ENCODE measurements at places on chromosomes 16 and 17. TPM values are rescaled to one million over a fixed set of nuclear protein-coding genes. Genes with fewer than 3 reads are reported as not detected.
A peak's percentile ranks its signal among the peaks of the same experiment; 100 is the strongest.

GRCh38 chr17:7328840-7329373 lies at the start of gene NEURL4:
NEURL4 (minus strand) TSS chr17:7329335; CDS start chr17:7329312, 23 bp downstream.
- no peak for DNase-seq

SSTR5 gene
- 0.57 TPM for total RNA-seq

DNA sequence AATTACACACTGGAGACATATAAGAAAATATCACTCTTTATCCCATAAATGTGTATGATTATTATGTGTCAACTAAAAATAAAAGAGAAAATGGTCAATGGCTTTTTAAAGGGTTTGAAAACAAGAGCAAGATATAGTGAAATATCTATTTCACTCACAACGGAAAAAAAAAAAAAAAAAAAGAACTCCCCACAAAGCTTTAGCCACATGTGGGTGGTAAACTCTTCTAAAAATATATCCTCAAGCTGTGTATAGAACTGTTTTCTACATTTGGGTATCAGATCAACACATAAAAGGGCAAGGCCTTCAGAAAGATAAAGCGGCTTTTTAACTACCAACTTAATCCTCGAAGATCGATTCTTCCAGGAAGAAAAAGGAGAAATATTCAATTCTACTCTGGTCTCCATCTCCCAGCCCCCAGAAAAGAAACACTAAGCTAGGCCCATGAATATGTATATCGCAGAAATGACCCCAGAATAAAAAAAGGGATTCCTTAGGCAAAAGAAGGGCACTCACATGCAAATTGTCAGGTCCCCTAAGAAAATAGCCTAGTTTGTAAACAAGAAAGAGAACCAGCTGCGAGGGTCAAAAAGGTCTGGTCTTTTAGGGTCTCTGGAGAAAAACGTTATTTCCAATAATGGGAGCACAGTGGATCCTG lies 4.4 kb downstream of the LITAF start:
- no peak for DNase-seq

DNA sequence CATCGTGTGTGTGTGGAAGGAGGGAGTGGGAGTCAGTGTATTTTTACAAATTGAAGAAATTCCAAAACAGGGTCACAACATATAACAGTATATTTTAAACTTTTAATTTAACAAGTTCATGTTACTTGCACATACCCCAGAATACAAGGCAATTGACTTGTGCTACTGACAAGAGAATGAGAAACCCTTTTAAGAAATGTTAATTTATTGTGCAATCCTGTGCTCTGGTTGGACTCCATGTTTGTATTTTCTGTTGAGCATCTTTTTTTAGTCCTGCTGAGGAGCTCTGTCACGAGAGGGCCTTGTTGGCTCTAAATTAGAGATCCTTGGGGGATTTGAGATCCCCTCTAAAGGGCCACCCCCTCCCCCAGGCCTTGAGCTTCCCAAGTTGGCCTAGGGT lies 1.1 kb upstream of the EMP2 start:
- DNase-seq = no peak

HOXB13 gene
- total RNA-seq = 0.05 TPM

- no peak for DNase-seq
These were observed 39.8 kb upstream of the BPTF start for GRCh38 chr17:67785504-67785903.

DNA sequence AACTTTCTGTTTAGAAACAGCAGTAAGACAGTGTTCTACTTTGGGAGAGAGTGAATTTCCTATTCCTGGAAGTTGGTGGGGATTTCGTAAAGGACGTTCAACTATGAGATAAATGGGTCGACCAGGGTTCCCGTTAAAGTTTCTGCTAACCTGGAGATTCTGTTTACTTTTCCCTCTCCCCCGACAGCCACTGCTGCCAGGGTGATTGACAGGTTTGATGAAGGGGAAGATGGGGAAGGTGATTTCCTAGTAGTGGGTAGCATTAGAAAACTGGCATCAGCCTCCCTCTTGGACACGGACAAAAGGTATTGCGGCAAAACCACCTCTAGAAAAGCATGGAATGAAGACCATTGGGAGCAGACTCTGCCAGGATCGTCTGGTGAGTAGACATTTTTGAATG lies 1.3 kb downstream of the AATF start:
- DNase-seq = no peak

- DNase-seq = no peak
These were observed 277.7 kb downstream of the UTP18 start for GRCh38 chr17:51537996-51538550.

- DNase-seq = no peak
These were observed 57.3 kb upstream of the RPL38 start for GRCh38 chr17:74146196-74146595.

- DNase-seq = no peak
These were observed 98.1 kb downstream of the SDK2 start for GRCh38 chr17:73546114-73546513.

TLCD3B gene
- total RNA-seq = not detected

NCOR1 gene
- total RNA-seq = 78.1 TPM

GTF3C1 gene
- total RNA-seq = 66.3 TPM

- DNase-seq = no peak
These were observed 85.1 kb upstream of the TBX2 start for GRCh38 chr17:61314368-61315078.

DNA sequence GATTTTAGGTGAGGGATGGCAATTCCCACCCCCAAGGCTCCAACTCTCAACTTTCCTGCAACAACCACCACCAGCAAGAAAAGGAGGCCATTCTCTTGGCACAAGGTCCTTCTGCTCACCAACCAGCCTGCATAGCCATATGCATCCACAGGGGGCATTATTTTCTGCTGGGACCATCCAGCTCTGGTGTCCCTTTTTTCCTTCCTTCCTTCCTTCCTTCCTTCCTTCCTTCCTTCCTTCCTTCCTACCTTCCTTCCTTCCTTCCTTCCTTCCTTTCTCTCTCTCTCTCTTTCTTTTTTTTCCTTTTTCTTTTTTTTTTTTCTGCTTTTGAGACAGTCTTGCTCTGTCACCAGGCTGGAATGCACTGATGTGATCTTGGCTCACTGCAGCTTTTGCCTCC lies 21.1 kb upstream of the COX10 start:
- no peak for DNase-seq

HOXB3 gene
- total RNA-seq = 4.2 TPM

AOC3 gene
- 12.9 TPM for total RNA-seq

DNA sequence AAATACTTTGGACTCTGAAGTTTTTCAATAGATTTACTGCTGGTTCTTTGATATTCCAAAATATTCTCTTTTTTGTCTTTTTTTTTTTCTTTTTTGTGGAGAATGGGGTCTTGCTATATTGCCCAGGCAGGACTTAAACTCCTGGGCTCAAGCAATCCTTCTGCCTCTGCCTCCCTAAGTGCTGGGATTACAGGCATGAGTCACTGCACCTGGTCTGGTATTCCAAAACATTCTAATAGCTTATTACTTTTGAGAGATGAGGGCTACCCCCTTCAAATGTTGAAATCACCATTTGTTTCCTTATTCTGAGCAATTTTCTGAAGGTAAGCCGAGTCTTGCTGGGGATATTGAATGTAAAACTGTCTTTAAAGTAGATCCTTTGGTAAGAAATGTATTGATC lies 55.0 kb upstream of the TEX2 start:
- DNase-seq = no peak

GRCh38 chr16:86874141-86874540 lies 295.8 kb downstream of the FOXL1 start:
- peak; percentile 72 for DNase-seq

DNA sequence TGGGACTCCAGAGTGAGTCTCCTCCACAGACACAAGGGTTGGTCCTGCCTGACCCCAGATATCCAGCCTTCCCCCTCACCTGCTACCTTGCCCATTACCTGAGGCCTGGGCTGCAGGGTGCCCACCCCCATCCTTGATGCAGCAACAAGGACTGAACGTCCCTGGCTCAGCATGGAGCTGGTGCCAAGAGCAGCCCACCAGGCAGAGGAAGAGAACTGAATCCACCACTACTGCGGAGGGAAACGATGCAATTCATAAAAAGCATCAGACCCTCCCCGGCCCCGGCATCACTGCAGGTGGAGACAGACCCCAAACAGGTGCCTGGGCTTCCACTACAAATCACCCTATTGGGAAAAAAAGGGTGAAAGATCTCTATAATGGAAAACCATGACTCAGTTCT lies 131.0 kb upstream of the TNRC6C start:
- DNase-seq = peak; percentile 65

DNA sequence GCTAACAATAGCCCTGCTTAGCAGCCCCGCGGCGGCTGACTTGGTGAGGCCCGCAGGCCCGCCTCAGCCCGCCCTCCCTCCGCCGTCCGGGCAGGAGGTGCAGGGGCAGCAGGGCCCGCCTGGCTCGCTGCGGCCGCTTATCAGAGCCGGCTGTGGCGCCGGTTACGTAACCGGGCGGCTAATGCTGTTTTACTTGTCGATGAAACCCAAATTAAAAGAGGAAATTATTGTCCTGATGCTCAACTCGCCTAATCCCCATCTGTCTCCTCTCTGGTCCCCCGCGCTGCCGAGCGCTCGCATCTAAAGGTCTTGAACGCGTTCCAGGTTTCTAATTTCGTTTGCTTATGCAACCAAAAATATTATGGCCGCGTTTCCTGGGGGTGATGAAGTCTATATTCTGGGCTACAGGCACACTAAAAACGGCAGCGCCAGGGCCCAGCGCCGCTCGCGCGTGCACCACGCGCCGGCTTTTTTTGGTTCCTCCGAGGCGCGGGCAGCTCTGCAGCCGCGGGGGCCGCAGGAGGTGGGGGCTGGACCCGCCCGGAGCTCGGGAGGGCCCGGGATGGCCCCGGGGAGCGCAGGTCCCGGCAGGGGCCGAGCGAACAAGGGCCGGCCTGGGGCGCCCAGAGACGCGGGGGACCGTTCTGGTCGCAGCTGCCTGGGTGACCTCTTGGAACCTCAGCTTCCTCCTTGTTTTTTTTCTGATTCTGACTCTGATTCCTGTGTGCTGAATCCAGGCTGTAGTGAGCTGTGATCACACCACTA lies 65.2 kb upstream of the TOB1 start:
- peak; percentile 92 for DNase-seq

GRCh38 chr17:82495844-82496528 lies 23.5 kb upstream of the FOXK2 start:
- DNase-seq = no peak

EIF3C gene
- total RNA-seq = 403 TPM

IL32 gene
- 32.3 TPM for total RNA-seq

GRCh38 chr16:3999479-4000325 lies 116.5 kb downstream of the ADCY9 start:
- no peak for DNase-seq

CTRB2 gene
- total RNA-seq = not detected

DNA sequence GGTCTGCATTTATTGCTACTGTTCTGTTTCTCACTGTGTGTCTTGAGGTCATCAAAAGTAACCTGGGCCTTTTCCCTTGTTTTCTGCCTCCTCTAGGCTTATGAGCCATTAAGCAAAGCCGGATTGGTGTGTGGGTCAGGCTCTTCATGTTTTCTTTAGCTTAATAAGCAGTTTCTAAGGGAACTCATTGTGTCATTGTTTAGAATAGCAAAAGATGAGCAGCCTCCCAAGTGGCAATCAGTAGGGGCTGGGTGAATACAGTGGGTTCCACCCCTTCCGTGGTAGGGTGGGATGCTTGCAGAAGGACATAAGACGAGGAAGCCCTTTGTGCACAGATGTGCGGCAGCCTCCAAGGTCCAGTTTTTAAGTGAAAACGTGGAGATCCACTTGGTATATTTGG lies 34.5 kb downstream of the ABCC1 start:
- no peak for DNase-seq

- DNase-seq = no peak
These were observed 9.4 kb downstream of the HSPB9 start for GRCh38 chr17:42131981-42132432.

STH gene
- total RNA-seq = not detected

DNA sequence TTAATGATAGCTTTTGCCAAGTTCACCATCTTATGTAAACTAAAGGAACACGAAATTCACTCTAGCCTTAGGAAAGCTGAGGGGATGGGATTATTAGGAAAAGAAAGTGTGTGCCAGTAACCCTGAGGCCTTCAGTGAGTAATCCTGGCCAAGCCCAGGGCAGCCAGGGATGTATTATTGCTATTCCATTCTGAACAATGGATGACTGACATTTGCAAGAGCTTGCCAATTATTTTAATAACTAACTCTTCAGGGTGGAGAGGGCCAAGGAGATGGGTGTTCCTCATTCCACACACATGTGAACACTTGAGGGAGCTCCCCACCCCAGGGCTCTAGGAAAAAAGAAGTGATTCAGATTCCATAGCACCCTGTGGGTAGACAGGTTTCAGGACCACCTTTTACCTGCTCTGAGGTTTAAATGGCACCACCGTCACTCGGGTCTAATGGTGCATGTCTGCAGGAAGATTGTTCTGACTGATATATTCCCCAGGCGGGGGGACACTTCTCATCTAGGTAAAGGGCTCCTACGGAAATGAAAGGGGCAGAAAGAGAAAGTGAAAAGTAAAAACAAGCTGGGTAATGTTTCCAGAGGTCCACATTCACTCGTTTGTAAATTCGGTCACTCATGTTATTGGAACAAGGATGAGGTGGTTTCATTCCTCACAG lies 41.5 kb downstream of the TK2 start:
- DNase-seq = no peak

CES1 gene
- total RNA-seq = 9.9 TPM

- no peak for DNase-seq
These were observed 16.7 kb upstream of the RASD1 start for GRCh38 chr17:17512866-17513265.

- DNase-seq = no peak
These were observed 127.0 kb upstream of the MON1B start for GRCh38 chr16:77064037-77064436.

DNA sequence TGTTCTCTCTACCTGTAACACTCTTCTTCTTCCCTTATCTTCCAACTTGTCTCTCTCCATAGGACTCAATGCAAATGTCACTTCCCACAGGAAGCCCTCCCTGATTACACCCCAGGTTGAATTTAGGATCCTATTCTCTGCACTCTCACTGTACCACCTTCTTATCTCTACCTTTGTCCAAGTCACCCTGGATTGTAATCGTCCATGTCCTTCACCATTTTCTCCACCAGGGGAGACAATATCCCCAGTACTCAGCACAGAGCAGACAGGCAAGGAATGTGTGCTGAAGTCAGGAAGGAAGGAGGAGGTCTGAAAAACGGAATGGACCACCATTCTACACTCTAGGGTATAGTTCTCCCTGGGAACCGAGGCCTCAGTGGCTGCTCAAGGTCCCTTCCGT lies 14.2 kb downstream of the C16orf82 start:
- peak; percentile 19 for DNase-seq

Data from cardiac septum (tissue), 1 donor.